Astrocyte of the hippocampus (primary cell): ENCODE measurements at places on chromosomes 4 and X.
A peak's percentile ranks its signal among the peaks of the same experiment; 100 is the strongest.

GRCh38 chrX:97756879-97757278, 873.2 kb downstream of the RPA4 start:
- no peak for DNase-seq

DNA sequence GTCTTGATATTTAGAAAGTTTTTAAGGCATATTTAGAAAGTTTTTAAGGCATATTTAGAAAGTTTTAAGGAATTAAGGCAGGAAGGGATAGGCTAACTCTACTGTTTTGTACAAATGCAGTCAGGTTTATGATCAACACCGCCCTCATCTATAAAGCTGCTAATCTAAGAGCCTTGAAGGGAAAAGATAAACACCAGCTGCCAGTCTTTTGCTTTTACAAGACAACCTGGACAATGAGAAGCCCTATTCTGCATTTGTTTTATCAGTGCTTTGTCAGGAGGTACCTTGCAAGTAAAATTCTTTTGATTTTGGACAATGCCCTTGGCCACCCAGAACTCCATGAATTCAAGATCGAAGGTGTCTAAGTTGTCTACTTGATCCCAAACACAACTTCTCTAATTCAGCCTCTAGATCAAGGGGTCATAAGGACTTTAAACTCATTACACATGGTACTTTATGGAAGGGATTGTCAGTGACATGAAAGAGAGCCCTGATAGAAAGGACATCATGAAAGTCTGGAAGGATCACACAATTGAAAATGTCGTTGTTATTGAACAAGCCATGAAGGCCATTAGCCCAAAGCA, 39.8 kb downstream of the IL15 start:
- DNase-seq, result no peak

DNA sequence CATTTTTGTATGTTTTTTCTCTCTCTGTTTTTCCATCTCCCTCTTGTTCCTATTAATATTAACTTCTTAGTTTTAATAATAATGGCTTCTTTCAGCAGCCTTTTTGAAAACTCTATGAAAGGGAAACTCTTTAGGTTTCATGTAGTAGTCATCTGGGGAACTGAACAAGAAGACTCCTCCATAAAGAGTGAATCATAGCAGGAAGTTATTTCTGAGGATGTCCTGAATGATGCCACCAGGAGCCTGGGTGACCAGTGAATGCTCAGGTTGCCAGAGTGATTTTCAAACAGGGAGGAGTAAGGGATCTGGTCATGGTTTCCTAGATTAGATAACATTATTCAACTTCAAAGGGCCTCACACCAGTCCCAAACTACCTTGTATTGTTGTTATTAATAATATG, 212.8 kb upstream of the PDE5A start:
- no peak for DNase-seq

DNA sequence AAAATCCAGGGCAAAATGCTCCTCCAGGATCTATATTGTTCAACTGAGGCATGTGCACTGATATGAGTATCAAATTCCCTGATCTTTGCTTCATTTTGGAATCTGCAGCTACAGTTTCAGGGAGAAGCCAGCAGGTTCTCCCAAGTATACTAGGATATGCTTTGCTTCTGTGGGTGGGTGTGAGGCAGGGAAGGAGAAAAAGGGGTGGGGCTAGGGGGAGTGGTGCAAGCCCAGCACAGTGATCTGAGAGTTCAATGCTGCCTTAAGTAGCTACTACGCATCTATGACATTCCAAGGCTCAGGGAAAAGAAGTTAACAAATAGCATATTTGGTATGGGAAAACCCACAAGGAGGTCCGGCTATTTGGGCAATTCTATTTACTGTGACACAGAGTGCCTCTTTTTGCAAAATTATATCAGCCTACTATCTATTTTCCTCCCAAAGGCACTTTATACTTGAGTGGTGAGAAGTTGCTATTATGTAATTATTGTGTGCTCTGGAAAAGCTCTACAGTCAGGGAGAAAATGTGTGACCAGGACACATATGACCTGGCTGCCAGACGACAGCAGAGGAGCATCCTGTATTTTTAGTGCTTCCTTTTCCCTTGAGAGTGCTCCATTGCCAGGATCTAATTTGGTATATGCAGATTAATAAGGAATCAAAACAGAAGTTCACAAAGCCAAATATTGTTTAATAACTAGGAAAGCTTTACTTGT, 162.0 kb downstream of the RNF150 start:
- DNase-seq, result no peak

GRCh38 chrX:76183289-76184049, 10.6 kb downstream of the PBDC1 start:
- DNase-seq, result peak; percentile 35

GRCh38 chrX:97850911-97851310, 967.2 kb downstream of the RPA4 start:
- peak; percentile 8 for DNase-seq
